ENCODE measurements at places on chromosomes 11 and 22.

- DNase-seq: no peak
These were observed 539.3 kb downstream of the OPCML start for GRCh38 chr11:132992838-132993631.

DNA sequence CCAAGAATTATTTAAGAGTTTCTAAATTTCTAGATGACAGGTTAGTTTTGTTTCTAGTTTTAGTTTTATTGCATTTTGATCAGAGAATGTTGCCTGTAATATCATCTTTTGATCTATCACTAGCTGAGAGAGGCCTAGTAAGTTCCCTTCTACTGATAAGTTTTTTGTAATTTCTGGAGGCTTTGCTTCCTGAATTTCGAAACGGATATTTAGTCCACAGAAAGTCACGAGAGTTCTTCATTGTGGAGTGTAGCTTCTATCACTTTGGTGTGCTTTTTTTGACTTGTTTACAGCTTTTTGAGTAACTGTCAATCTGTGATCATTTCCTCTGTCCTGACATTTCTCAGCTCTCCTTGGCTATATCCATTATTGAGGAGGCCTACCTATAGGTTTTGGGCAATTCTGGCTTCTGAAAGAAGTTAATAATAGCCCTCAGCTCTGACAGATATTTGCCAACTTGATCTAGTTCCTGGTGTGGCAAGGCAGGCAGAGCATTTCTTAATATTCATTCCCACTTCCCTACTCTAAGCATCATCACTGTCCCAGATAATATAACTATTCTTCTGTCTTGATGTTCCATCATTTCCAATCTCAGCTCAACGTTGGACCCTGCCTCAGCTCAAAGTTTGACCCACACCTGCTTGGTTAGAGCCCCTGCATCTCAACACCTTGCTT, 171.3 kb downstream of the BLID start:
- no peak for DNase-seq

DNA sequence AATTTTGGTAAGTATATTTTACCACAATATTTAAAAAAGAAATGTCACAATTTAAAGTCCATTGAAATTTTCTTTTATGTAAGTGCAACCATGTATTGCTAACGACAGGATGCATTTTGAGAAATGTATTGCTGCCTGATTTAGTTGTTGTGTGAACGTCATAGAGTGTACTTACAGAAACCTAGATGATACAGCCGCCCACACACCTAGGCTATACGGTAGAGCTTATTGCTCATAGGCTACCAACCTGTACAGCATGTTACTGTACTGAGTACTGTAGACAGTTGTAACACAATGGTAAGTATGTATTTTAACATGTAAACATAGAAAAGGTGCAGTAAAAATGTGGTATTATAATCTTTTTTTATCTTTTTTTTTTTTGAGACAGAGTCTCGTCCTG, 48.1 kb downstream of the CBL start:
- DNase-seq: no peak

DNA sequence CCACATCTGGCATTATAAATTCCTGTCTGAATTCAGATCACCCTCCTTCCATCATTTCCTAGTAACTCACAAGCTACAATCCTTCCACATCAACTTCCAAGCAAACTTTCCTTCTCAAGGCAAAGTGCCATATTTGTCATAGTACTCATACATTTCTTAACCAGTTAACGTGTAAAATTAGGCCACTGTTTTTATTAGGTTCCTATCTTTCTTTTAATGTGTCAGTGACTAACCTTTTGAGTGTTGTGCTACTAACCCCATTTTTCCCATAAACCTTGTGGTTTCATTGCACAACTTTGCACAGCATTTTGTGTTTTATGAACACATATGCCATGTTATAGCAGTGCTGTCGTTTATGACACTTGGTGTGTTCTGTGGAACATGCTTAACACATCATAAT, 90.1 kb downstream of the KIF18A start:
- no peak for DNase-seq

- no peak for DNase-seq
These were observed 91.9 kb upstream of the SOX6 start for GRCh38 chr11:16448123-16448717.

- DNase-seq: no peak
These were observed 6.2 kb upstream of the SPI1 start for GRCh38 chr11:47384498-47384897.

DNA sequence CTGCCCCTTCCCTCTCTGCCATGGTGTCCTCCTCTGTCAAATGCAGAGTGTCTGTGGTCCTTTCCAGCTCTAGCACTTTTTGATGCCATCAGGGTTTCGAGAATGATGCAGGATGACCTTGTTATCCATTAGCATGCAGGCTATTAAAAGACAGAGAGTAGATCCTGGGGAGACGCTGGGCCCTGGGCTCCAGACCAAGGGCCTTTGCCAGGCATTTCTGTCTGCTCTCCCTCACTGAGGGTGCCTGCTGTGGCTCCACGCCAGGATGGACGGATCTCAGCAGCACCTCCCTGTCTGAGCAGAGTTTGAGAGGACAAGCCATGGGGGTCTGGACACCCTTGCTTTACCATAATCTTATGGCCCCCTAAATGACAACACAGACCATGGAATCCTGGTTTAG, 110.8 kb upstream of the CD82 start:
- no peak for DNase-seq

DNA sequence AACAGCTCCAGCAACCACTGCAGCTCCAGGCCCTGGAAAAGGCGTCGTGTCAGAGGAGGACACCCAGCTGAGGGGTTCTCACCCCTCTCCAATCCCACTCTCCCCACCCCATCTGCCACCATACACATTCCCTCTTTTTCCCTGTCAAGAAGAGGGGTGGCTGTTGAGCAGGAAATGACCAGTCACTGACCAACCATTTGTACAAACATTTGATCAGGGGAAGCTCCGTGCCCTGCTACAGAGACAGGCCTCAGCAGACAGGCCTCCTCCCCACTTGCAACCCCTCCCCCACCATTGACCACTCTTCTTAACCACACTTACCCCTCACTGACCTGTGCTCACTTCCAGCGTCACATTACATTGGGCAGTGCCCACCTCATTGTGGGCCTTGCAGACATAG, 2.3 kb upstream of the VSIG2 start:
- DNase-seq: no peak

DNA sequence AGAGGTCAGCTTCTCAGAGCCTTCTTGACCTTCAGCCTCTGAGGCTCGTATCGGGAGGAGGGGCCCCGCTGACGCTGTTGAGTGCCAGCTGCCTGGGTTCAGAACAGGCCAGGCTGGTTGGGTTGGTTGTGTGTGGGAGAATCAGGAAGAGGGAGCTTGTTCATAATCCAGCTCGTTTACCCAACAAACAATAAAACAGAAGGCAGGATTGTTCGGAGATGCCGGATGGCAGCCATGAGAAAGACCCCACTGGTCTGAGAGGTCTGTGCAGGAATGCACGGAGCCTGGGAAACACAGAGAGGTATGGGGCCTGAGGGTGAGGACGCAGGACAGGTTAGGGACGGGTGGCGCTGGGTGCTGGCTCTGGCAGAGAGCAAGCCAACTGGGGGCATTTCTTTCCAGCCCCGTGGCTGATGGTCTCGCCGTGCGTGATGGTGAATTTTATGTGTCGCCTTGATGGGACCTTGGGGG, 31.6 kb upstream of the SHANK2 start:
- no peak for DNase-seq

DNA sequence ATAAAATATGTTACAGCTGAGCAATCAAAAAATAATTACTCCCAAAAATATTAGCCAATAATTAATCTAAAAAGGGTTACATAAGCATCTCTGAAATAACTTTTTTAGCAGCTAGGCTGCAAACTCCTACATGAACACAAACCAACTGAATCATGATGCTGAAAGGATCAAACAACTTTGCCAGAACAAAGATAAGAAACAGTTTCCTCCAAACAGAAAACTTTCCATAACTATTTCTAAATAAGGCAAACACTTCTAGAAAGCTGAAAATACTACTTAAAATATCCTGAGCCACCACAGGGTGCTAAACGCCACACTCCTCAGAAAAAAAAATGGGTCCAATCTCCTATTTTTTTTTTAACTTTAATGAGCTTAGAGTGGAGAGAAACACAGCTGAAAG, 68.6 kb upstream of the ARHGAP32 start:
- DNase-seq: no peak

GRCh38 chr11:27672836-27673464, 27.3 kb downstream of the BDNF start:
- DNase-seq: no peak

GRCh38 chr22:46073683-46074504, 76.4 kb upstream of the PPARA start:
- DNase-seq: no peak

- no peak for DNase-seq
These were observed 18.8 kb upstream of the RBX1 start for GRCh38 chr22:40932396-40932795.

All from stimulated activated CD8-positive, alpha-beta memory T cell treated with anti-CD3 and anti-CD28 coated beads, Interleukin-7, amount 100 ng/mL, for 1 hour (primary cell).